Aortic smooth muscle cell (primary cell): ENCODE measurements at places on chromosomes 12 and 14. TPM values are rescaled to one million over a fixed set of nuclear protein-coding genes. Genes with fewer than 3 reads are reported as not detected.

LYZ gene
- 0.19 and 0.53 TPM in 2 replicates for total RNA-seq

SDR9C7 gene
- not detected in 2 replicates for total RNA-seq

SLC16A7 gene
- total RNA-seq: 34.3 and 47.8 TPM in 2 replicates

ZFHX2 gene
- under 0.01 and 0.06 TPM in 2 replicates for total RNA-seq

GYS2 gene
- not detected in 2 replicates for total RNA-seq

DPY19L2 gene
- 1.4 and 2.0 TPM in 2 replicates for total RNA-seq

SLC39A5 gene
- total RNA-seq: 0.25 TPM in 1 of 2 replicates, not detected in the other

TBC1D30 gene
- 0.53 and 0.62 TPM in 2 replicates for total RNA-seq

KCNC2 gene
- not detected in 2 replicates for total RNA-seq

CMA1 gene
- not detected in 2 replicates for total RNA-seq

EPYC gene
- total RNA-seq: not detected in 2 replicates

BLTP3B gene
- total RNA-seq: 51.1 and 51.7 TPM in 2 replicates
